LoVo (cell line): ENCODE measurements at places on chromosomes 13 and 19.
A peak's percentile ranks its signal among the peaks of the same experiment; 100 is the strongest.

- no peak for DNase-seq
These were observed 210.4 kb downstream of the DCLK1 start for GRCh38 chr13:35920816-35921215.

DNA sequence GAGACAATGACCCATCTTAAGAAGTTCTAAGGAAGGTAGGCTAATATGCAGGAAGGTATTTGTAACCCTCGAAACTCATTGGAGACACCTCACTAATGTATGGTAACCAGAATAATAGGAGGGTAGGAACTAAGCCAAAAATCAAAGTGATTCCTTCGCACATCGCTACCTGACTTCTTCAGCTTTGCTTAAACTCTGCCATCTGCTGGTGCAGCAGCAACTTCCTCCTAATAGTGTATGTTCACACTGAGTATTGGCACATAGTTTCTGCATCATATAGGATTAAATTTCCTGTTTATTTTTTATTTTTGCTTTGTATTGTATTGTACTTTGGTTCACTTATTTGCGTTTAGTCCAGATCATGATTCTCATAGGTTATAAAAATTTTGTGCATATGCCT is 676.2 kb downstream of the GPC5 start:
- DNase-seq: peak; percentile 2

DNA sequence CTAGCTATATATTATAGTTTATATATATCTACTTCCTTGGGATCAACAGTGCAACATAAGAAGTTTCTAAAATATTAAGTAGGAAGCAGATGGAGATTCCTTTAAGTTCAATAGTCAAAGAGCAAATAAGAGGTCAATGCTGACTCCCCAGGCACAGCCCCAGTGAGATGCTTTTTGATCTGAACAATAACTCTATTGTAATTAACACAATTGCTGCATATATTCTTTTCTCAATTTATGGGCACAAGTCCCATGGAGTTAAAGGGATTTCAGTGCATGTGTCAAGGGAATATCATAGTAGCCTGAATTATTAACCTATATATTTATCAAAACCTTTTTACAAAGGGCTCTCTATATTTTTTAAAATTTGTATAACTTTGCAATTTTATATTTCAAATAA is 180.8 kb downstream of the SPRY2 start:
- DNase-seq: no peak

- no peak for DNase-seq
These were observed 292.9 kb downstream of the DNAJC15 start for GRCh38 chr13:43316281-43316680.

GRCh38 chr19:55099557-55100506 is 17.6 kb downstream of the PPP1R12C start:
- DNase-seq: no peak

- DNase-seq: no peak
These were observed 185.9 kb downstream of the ZNF536 start for GRCh38 chr19:30557927-30558557.

- DNase-seq: no peak
These were observed 33.2 kb downstream of the RAB20 start for GRCh38 chr13:110528371-110528770.

DNA sequence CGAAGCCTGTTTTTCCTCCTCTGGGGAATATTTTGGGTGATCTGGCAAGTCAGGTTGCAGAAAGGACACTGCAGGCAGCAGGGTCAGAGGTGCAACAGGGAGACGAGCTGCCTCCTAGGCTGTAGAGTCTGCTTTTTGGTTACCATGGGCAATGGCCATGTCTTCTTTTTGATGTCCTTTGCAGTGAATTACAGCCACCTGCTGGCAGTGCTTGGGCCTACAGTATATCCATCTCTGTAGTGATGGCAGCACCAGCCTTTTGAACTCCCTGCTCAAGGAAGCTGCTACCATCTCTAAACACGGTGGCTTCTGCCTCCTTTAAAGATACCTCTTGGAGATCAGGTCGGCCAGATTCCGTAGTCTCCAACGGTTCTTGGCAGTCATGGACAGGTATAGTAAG is 73.9 kb downstream of the WTIP start:
- DNase-seq: no peak

DNA sequence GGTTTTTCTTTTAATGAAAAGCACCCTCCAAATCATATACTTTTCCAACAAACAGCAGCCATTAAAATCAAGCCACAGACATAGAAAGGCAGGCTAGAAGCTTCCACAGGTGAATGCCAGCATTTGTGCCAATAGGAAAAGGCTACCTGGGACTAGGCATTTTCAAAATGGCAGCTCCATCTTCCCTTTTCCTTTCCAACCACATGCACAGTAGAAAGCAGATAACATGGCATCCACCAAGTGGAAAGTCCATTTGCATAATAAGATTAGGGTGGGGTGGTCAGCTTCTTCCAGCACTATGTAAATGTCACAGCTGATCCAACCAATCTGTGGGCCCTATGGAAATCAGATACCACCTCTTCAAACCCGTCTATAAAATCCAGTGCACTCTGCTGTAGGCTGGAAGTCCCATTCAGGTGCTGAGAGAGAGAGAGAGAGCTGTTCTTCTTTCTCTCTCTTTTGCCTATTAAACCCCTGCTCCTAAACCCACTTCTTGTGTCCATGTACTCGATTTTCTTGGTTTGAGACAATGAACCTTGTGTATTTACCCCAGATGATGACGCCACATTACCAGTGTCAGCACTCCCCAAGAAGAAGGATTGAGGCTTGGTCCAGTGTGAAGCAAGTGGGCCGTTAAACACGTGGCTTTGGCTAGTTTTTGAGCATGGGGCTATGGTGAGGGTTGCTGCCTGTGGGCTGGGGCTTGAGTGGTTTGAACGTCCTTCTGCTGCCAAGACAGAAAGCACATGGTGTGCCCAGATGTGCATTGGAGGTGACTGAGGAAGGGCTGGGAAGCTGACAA is 24.2 kb upstream of the IGFL1 start:
- no peak for DNase-seq

- DNase-seq: no peak
These were observed 95.3 kb upstream of the TM9SF2 start for GRCh38 chr13:99405966-99406365.

GRCh38 chr13:74080762-74081161 is 53.4 kb downstream of the KLF12 start:
- no peak for DNase-seq

- DNase-seq: no peak
These were observed 247.7 kb downstream of the SLITRK1 start for GRCh38 chr13:83634601-83635000.

DNA sequence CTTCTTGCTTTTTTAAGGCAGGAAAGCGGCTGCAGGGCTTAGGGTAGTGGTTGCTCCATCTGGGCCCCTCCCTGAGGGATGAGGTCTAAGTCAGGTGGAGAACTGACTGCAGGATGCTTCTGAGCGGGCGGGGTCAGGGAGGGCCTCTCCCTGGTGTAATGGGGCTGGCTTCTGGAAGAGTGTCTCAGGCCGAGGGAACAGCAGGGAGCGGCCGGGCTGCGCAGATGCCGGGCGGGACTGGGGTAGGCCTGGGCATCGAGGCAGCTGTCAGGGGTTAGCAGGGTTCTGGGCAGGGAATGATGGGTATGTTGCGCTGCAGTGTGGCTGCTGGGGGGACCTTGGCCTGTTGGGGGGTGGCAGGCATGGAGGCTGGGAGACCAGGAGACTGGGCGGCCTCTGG is 2.7 kb downstream of the FAM174C start:
- no peak for DNase-seq

- no peak for DNase-seq
These were observed 1.2 kb upstream of the ZNF225 start for GRCh38 chr19:44111910-44112463.

- DNase-seq: no peak
These were observed 11.2 kb downstream of the PPP6R1 start for GRCh38 chr19:55247621-55248099.

- DNase-seq: no peak
These were observed 35.3 kb downstream of the FPR3 start for GRCh38 chr19:51830274-51830673.

GRCh38 chr13:44809190-44809589 is 180.1 kb downstream of the NUFIP1 start:
- DNase-seq: no peak

GRCh38 chr19:45958769-45959516 is 14.7 kb downstream of the NOVA2 start:
- no peak for DNase-seq

DNA sequence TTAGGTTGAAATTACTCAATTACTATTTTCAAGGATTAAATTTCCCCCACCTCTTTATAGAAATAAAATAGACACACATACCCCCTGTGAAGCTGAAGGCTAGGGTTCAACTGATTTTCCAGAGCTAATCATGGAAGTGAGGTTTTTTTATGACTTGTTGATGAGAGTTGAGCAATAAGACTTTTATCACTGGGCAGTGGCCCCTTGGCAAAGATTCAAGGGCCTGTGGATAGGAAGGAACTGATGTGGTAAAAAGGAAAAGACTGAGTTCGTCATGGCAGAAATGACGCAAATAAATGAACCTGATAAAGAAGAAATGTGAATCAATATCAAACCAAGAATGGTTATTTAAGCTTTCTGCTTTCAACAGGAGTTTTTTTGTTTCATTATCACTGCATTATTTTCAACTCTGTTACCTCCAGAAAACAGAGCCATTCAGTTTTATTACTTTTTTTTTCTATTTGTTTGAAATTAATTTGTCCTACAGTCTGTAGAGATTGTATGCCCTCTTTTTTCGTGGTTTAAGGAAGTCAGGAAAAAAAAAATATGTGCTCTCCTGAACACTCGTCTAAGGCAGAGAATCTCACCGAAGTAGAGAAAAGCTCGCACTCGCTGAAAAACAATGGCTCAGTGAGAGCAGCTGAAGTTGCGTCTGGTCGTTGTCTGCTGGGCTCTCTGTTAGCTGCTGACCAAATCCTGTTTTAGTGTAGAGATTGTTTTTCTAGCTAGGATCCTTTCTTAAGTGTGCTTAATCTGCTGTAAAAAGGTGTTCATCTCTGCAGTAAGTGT is 38.9 kb downstream of the STOML3 start:
- peak; percentile 3 for DNase-seq

DNA sequence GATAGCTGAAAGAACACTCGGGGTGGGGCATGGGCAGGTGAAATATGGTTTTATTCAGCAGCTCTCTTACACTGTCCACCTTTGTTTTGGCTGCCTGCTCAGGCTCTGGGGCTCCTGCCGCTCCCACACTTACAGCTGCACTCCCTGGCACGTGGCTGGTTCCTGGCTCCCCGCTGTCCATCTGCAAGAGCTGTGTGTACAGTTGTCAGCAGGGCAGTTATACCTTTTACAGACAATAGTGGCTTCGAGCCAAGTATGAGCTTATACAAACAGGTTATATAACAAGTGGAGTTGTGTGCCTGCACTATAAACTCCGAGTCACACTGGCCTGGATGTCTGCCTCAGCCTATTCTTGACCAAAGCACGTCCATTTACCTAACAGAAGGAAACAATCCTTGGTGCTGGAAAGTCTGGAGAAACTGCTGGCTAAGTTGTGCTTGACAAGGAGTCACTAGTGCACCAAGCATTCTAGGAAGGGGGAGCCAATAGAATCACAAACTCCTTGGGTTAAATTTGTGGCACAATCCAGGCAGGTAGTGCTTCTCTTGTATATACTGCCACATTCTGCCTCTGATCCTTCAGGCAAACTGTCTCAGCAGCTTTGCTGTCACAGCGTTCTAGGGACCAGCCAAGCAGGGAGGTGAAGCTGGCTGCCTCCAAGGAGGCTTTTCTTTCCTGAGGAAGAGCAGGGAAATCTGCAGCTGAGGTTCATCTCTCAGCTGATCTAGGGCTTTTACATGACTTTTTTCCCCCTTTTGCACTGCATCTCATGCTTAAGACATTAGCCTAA is 68.2 kb downstream of the NHLRC3 start:
- no peak for DNase-seq

DNA sequence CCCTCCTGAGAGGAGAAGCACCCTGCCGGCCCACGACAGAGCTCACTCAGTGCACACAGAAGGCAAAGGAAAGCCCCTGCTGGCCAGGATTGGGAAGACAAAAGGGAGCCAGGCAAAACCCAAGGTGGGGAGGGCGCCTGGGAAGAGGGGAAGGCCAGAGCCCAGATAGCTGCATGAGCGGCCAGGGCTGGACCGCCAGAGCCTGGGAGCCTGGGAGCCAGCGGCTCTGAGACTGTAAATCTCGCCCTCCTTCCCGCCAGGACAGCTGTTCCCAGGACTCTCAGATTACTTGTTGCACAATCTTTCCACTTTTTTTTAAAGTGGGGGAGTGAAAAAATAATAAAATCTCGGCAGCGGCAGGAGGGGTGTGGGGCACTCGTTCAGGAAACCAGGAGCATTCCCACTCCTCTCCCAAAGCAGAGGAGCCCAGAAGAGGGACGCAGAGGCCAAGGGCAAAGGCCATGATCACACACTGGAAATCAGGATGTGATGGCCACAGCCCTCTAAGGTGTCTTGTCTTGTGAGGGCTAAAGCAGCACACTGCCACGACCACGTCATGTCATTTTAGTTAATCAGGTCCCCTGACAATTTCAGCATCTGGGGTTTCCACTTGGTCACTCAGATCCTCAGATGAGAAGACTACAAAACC is 19.6 kb upstream of the EPHX3 start:
- DNase-seq: no peak

DNA sequence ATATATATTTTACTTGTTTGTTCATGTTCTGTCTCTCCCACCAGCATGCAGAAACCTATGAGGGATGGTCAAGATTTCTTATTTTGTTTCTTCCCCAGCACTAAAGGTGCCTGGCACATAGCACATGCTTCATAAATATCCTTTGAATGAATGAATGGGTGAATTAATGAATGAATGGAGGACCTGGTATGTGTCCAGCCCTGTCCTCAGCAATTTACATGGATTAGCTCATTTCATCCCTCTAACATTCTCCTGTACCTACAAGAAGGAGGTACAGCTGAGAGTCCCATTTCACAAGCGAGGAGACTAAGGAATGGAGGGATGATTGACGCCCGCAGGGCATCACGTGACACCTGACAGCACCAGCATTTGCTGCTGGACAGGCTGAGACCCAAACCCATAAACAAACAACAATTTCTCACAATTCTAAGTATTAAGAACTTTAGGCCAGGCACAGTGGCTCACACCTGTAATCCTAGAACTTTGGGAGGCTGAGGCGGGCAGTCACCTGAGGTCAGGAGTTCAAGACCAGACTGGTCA is 6.8 kb upstream of the BCAT2 start:
- DNase-seq: no peak

DNA sequence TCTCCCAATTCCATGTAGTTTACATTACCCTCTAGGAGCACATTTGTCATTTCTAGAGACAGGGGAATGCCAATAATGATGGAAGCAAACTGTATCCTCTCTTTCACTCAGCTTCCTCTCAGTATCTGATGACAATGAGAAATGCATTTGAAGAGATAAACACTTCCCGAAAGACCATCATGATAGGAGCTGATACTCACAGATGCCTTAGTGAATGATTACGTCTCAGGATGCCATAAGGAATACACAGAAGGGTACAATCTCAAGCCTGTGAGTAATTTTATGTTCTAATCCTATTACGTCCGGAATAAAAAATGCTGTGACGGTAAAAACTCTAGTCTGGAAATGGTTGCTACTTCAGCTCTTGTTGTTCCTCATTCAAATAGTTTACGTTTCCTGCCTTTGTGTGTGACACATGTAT is 663.8 kb upstream of the MIR17HG start:
- DNase-seq: no peak

- DNase-seq: peak; percentile 43
These were observed 3.1 kb upstream of the BCL3 start for GRCh38 chr19:44745341-44745831.
